Aorta (tissue), 5 donors: ENCODE measurements at places on chromosomes 13 and 19.

GRCh38 chr13:44068737-44069136 lies 189.0 kb downstream of the LACC1 start:
- no peaks in the 10 kb centered on the region for H3K4me1 ChIP-seq
- no peak overlapping the region for H3K27ac ChIP-seq
- no peak for DNase-seq
- H3K36me3 ChIP-seq: no peaks in the 10 kb centered on the region

- H3K36me3 ChIP-seq: no peaks in the 10 kb centered on the region
- H3K27ac ChIP-seq: no peak overlapping the region
- H3K27me3 ChIP-seq: no peaks in the 10 kb centered on the region
- no peak overlapping the region for H3K4me3 ChIP-seq
- DNase-seq: no peak
- peaks cover 3% of the 10 kb centered on the region for H3K4me1 ChIP-seq
These were observed 268.4 kb downstream of the DLEU7 start for GRCh38 chr13:50575138-50575537.

GRCh38 chr13:99404005-99404755 lies 97.0 kb upstream of the GPR183 start:
- peak; percentile 63 for DNase-seq
- no peak overlapping the region for H3K27ac ChIP-seq
- H3K4me3 ChIP-seq: no peak overlapping the region

DNA sequence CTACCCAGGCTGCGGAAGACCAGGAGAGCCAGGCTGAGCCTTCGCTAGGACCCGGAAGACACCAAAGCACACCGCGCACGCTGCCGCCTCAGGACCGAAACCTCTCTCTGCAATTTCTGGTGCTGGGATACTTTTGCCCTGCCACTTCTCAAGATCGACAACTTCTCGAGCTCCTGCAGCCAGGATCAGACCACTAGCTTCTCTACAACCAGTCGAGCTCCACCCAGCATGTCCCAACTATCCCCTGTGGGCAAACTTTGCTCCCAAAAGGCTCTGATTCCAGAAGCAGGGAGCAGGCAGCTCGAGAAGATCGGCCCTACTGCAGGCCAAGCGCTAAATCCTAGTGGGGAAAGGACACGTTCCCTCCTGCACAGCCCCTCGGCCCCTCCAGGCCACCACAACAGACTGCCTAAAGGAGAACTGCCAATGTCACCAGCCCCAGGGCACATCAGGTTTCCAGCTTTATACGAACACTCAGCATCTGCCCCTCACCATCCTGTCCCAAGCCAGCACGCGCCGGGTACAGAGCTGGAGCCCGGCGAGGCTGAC lies 979 bp downstream of the AKAP8 start:
- no peaks in the 10 kb centered on the region for H3K36me3 ChIP-seq
- H3K4me1 ChIP-seq: no peaks in the 10 kb centered on the region
- peak overlapping the region; percentile 78 for H3K4me3 ChIP-seq
- H3K27ac ChIP-seq: peak overlapping the region; percentile 87

- H3K27me3 ChIP-seq: no peaks in the 10 kb centered on the region
- no peaks in the 10 kb centered on the region for H3K36me3 ChIP-seq
- no peaks in the 10 kb centered on the region for H3K4me1 ChIP-seq
- no peak overlapping the region for H3K27ac ChIP-seq
- no peak for DNase-seq
These were observed 63.4 kb upstream of the C1QTNF9B start for GRCh38 chr13:23960566-23961156.

GRCh38 chr19:54432144-54432738 lies 16.8 kb upstream of the LENG8 start:
- no peak overlapping the region for H3K4me3 ChIP-seq
- no peaks in the 10 kb centered on the region for H3K27me3 ChIP-seq
- H3K4me1 ChIP-seq: no peaks in the 10 kb centered on the region
- DNase-seq: no peak
- no peaks in the 10 kb centered on the region for H3K36me3 ChIP-seq
- H3K27ac ChIP-seq: no peak overlapping the region

DNA sequence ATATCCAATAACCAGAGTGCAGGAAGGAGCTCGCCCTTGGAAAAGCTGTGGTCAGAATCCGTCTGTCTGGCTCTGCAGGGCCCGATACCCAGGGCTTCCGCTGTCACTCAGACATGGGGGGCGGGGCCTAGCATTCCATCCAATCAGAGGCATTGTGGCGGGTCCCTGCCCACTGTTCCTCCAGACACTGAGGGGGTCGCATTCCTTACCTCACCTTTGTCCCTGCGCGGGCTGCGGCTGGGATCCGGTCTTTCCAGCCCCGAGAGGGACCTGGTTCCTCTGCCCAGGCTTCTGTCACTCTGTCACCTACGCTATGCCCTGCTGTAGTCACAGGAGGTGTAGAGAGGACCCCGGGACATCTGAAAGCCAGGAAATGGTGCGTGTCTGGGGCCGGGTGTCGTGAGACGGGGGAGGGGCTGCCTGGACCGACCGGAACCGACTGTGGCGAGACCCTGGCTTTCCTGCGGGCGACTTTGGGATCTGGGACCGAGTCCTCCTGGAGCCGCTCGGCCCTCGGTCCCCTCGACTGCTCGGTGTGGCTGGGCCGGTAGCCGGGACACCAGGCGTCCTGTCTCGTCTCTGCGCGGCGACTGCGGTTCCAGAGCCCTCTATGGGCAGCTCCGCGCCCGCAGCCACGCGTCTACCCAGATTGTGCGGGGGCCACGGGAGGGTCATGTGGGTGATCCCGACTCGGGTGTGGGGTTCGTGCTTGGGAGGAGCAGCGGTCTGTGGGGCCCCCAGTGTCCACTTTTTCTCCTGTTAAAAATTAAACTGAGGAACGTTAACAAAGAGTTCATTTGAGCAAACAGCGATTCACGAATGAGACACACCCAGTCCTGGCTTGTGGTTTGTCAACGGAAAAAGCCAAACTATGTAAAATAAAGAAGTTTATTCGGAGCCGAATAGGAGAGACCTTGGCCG lies at the start of gene ZNF69:
Gene ZNF69, plus strand, starts transcription at position 172 of the 921 bp plus-strand sequence. Its CDS starts 142 bp downstream, at position 314.
- peak; percentile 91 for DNase-seq
- H3K36me3 ChIP-seq: no peaks in the 10 kb centered on the region
- H3K4me3 ChIP-seq: peak within 1 kb of the TSS; percentile 45
- peak within 1 kb of the TSS; percentile 87 for H3K27ac ChIP-seq
- H3K27me3 ChIP-seq: no peaks in the 10 kb centered on the region
- no peaks in the 10 kb centered on the region for H3K4me1 ChIP-seq

DNA sequence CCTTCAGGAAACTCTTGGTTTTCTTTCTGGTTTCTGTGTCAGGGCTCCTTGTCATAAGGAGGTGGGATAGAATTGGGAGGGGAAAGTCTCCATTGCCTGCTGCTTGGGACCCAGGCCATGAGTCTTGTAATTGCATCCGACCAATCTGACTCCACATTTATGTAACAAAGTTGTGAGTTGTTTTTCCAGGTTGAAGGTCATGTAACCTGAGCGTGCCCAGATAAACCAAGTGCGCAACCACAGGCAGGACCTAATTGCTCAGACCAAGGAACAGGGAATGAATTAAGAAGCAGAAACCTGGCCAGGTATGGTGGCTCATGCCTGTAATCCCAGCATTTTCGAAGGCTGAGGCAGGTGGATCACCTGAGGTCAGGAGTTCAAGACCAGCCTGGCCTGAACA lies 17.8 kb downstream of the RASL11A start:
- H3K36me3 ChIP-seq: no peaks in the 10 kb centered on the region
- no peak overlapping the region for H3K4me3 ChIP-seq
- no peak for DNase-seq

DNA sequence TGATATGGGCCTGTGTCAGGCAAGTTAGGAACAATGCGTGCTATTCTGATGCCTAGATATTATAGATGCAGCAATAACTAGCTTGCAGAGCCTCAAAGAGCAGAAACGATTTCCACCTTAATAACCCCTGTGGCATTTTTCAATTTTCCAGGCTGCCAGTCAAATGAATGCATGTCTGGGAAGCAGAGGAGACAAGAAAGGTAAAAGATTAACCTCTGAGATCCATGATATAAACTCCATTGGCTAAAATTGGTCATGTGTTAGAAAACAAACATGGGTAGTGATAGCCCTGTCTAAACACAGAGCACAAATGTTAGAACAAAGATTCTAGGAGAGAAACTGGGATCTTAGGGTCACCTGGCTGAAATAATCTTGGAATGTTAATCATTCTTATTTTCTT lies 811.1 kb downstream of the DIAPH3 start:
- H3K36me3 ChIP-seq: no peaks in the 10 kb centered on the region
- no peak overlapping the region for H3K4me3 ChIP-seq
- H3K27ac ChIP-seq: no peak overlapping the region
- no peaks in the 10 kb centered on the region for H3K4me1 ChIP-seq

GRCh38 chr13:40776681-40777165 lies 5.7 kb upstream of the MRPS31 start:
- no peak overlapping the region for H3K27ac ChIP-seq
- DNase-seq: no peak

- H3K27me3 ChIP-seq: no peaks in the 10 kb centered on the region
- no peak for DNase-seq
- no peaks in the 10 kb centered on the region for H3K4me1 ChIP-seq
These were observed 38.0 kb upstream of the MRI1 start for GRCh38 chr19:13726323-13726722.

DNA sequence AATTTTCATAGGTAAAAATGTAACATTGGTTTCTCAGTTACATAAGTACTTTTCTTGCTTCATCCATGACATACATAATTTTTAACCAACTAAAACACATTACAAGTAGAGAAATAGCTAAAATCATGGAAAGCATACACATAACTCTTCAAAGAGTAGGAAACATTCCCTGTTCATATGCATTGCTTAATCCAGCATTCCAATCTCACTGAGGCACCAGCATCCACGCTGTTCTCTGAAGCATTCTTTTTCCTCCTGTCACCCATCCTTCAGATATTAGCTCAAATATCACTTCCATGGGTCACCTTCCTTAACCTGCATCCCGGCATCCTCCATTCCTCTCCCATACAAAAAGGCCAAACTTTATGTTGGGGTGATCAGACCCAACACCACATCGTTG lies 79.1 kb downstream of the ZNF254 start:
- no peak overlapping the region for H3K27ac ChIP-seq
- DNase-seq: no peak
- H3K36me3 ChIP-seq: no peaks in the 10 kb centered on the region
- no peaks in the 10 kb centered on the region for H3K27me3 ChIP-seq

GRCh38 chr13:97380696-97381095 lies 53.3 kb upstream of the RAP2A start:
- peaks cover 2% of the 10 kb centered on the region for H3K36me3 ChIP-seq
- H3K27me3 ChIP-seq: no peaks in the 10 kb centered on the region
- no peak for DNase-seq
- no peak overlapping the region for H3K27ac ChIP-seq

- H3K36me3 ChIP-seq: peaks cover 14% of the 10 kb centered on the region
- no peaks in the 10 kb centered on the region for H3K4me1 ChIP-seq
- no peak overlapping the region for H3K27ac ChIP-seq
- no peak for DNase-seq
These were observed 8.0 kb downstream of the NUMBL start for GRCh38 chr19:40682431-40682964.

- no peak overlapping the region for H3K4me3 ChIP-seq
- no peaks in the 10 kb centered on the region for H3K4me1 ChIP-seq
- H3K36me3 ChIP-seq: no peaks in the 10 kb centered on the region
- H3K27ac ChIP-seq: peak overlapping the region; percentile 93
- no peaks in the 10 kb centered on the region for H3K27me3 ChIP-seq
These were observed 25.5 kb downstream of the TSSK6 start for GRCh38 chr19:19489804-19490204.

DNA sequence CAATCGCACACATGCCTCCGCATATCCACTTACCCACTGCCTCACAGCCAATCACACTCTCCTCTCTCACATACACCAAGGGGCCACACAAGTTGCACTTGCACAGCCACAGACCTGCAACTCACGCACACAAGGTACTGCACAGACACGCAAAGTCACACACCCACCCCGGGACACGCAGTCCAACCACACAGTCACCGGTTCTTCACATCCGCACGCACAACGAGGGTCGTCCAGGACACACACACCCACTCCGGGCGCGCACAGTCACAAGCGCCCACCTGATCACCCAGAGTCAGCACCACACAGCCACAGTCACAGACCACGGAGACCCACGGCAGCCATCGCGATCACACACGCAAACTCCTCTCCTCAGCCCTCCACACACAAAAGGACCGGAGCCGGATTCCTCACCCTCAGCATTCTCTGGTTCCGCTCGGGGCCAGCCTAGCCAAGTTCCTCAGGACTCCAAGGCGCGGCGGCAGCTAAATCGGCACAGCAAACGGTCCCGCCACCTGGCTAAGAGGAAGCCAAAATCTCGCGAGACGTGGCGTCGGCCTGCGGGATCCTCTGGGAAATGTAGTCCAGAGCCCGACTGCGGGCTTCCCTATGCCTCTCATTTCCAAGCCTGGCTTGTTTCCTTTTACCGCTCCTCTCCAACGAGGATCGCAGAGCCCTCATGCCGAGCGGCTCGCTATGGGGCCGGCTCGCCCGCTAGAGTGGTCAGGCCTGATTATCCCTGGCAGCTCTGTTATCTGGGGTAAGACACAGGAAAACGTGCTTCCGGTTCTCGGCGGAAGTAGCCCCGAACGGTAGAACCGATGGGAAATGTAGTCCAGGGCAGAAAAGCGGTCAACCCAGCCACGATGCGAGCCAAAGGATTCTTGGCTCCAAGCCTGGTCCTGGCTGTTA lies at the start of gene ZNF850:
Gene ZNF850, minus strand, starts transcription at position 497 of the 912 bp plus-strand sequence. CDS start 10,201 bp downstream, outside the sequence.
- no peaks in the 10 kb centered on the region for H3K4me1 ChIP-seq
- H3K27me3 ChIP-seq: no peaks in the 10 kb centered on the region
- peak; percentile 98 for DNase-seq
- peak within 1 kb of the TSS; percentile 60 for H3K27ac ChIP-seq
- H3K4me3 ChIP-seq: peak within 1 kb of the TSS; percentile 82
- no peaks in the 10 kb centered on the region for H3K36me3 ChIP-seq

DNA sequence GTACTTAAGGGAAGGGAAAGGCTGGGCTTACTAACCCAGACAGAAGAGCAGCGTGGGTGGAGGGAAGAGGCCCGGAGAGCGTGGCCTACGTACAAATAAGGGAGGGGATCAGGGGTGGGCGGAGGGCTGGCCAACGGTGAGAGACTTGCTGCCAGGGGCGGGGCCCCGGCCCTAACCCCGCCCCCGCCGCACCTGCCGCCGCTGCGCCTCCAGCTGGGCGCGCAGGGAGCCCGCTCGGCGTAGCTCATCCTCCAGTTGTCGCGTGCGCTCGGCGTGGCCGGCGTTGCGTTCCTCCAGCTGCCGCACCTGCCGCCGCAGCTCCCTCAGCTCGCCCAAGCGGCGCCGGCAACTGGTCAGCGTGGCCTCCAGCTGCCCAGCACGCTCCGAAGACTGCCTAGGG lies 5.7 kb downstream of the HOOK2 start:
- no peaks in the 10 kb centered on the region for H3K27me3 ChIP-seq
- H3K36me3 ChIP-seq: no peaks in the 10 kb centered on the region
- H3K4me3 ChIP-seq: no peak overlapping the region
- H3K27ac ChIP-seq: no peak overlapping the region
- DNase-seq: no peak
- no peaks in the 10 kb centered on the region for H3K4me1 ChIP-seq
